ENCODE measurements at places on chromosomes 13 and 19.

DNA sequence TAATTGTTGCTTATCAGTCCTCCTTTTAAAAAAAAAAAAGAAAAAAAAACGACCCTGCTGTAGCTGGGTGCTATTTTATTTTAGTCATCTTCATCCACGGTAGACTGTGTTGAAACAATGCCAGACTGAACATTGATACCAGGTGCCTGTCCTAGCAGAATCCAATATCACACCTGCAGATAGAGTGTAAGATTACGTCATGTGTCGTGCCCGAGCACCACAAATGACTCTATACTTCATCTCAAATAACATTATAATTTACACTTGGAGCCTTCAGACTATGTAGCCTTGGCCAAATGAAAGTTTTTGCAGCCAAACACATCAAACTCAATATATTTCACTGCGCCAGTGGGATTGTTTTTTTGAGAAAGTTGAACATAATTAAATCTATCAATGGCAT is 410.6 kb downstream of the FGF9 start:
- DNase-seq = no peak

GRCh38 chr13:24162604-24163003 is 2.1 kb downstream of the SPATA13 start:
- DNase-seq = no peak

- no peak for DNase-seq
Observed at GRCh38 chr13:108776650-108777049, 147.2 kb downstream of the MYO16 start.

- no peak for DNase-seq
Observed at GRCh38 chr13:108924134-108924533, 294.7 kb downstream of the MYO16 start.

DNA sequence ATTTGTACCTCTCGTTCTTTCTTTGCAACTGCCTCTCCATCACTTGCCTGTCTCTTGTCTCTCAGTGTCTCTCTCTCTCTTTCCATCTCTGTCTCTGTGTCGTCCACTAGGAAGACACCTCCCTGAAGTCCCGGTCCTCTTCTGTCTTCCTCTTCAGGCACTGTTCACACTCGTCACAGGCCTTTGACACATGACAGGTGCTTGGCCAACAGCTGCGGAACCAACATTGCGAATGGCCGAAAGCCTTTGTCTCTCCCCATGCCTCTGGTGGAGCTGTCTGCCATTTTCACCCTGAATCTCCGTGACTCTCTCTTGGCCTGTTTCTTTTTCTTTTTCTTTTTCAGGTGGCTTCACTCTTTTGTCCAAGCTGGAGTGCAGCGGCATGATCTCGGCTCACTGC is 2.8 kb downstream of the HIPK4 start:
- no peak for DNase-seq

- no peak for DNase-seq
Observed at GRCh38 chr19:10353793-10354391, 14.5 kb upstream of the ICAM3 start.

DNA sequence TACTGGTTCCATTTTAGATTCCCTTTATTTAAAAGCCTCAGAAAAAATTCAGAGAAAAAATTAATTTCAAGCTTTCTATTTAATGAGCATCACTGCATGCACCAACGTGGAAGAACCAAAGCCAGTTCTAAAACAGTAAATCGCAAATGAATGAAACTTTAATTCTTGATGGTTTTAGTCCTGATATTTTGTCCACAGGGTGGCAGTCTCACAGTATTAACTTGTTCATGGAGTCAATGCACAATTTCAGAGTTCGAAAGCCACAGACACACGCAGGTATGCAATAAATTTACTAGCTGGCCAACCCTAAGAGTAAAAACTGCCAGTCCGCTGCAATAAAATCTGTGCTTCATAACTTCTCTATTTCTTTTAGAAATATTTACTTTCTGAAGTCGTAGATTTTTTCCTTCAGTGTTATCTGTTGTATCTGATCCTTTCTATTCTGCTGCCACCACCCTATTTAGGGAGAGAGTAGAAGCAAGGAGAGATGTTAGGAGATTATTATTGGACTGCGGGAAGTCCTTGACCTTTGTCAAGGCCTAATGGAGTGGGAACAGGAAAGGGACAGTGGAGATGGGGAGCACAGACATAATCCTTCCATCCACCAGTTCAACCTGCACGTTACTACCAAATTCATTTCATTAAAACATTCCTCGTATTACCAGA is 7.0 kb upstream of the WBP4 start:
- no peak for DNase-seq

- no peak for DNase-seq
Observed at GRCh38 chr13:46739447-46740098, 57.4 kb downstream of the ESD start.
